ENCODE measurements at places on chromosomes 3 and 15.

- DNase-seq, result no peak
Measured at GRCh38 chr3:12613250-12613649, 50.7 kb downstream of the RAF1 start.

GRCh38 chr15:42605796-42606195 is 30.4 kb downstream of the STARD9 start:
- no peak for DNase-seq

GRCh38 chr3:123799544-123800361 is 84.4 kb downstream of the MYLK start:
- DNase-seq, result no peak

DNA sequence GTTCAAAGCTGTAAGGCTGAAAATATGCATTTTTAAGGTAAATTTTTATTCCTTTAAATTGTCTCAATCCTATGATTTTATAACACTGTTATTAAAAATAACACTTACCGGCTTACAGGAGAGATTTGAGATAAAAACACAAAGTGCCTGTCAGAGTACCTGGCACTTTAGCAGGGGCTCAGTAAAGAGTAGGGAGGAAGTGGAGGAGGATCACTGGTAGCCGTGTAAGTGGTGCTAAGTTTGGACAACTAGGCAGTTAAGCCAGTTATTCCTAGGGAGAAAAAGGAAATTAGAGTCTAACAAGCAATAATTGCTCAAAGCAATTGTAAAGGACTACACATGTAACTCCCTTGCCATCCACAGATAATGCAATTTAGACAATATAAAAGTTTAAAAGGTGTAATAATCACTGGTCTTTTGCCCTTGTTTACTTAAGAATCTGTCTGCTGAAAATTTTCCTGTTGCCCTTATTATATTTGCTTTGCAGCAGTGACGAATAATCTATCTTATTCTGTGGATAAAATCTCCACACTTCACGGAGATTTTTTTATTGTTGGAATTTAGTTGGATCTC is 204.8 kb downstream of the CDIN1 start:
- no peak for DNase-seq

DNA sequence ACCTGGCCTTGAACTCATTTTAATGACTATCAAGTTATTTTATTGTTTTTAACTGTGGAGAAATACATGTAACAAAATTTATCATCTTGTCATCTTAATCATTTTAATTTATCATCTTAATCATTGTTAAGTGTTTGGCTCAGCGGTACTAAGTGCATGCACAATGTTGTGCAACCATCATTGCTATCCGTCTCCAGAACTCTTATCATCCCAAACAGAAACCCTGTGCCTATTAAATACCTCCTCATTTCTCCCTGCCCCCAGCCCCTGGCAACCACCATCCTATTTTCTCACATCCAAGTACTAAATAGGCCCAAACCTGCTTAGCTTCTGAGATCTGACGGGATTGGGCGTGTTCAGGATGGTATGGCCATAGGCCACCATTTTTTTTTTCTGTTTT is 51.5 kb upstream of the UBP1 start:
- no peak for DNase-seq

GRCh38 chr3:148878095-148878494 is 13.0 kb downstream of the CPA3 start:
- DNase-seq, result no peak

DNA sequence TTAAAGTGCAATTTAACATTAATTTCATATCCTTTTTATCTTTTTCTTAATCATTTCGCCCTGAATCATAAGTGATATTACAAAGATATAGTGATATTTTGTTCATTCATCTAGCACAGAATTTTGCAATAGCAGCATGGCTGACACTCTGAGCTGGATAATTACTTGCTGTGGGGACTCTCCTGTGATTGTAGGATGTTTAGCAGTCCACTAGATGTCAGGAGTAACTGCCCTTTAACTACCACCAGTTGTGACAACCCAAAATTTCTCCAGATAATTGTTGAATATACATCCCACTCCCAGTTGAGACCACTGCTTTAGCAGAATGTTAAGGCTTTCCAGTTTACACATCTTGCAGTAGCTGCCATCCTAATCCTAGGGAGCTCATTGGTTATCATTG is 196.8 kb upstream of the MBNL1 start:
- no peak for DNase-seq

DNA sequence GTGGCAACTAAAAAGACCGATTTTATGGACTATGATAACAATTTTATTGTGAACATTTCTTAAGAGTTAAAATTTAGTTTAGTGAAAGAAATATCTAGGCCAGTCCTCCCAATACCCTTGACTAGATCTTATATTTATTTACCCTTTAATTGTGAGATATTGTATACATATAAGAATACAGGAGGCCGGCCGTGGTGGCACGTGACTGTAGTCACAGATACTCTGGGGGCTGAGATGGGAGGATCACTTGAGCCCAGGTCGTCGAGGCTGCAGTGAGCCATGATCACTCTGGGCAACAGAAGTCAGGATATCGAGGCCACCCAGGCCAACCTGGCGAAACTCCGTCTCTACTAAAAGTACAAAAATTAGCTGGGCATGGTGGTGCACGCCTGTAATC is 756 bp upstream of the RMDN3 start:
- no peak for DNase-seq

DNA sequence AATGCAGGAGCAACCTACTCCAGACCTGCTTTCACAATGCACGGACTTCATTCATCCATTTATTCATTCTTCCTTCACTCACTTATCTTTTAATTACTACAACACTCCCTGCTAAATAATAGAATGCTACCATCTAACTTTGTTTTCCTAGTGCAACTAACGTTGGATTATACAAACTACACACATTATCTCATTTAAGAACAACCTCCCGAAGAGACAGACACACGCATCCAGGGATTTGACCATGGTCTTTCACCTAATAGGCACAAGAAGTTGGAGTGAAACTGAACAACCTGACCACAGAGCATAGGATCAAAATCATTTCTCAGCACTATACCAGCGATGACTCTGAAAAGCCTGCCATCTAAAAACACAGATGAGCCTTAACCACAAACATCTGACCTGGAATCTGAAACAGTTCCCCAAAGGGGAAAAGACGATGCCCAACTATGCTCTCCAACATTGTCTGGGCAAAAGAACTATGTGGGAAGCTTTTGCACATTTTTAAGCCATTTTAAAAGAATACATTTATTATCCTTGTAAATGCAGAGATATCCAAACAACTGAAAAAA is 21.0 kb downstream of the ZNF385D start:
- no peak for DNase-seq

DNA sequence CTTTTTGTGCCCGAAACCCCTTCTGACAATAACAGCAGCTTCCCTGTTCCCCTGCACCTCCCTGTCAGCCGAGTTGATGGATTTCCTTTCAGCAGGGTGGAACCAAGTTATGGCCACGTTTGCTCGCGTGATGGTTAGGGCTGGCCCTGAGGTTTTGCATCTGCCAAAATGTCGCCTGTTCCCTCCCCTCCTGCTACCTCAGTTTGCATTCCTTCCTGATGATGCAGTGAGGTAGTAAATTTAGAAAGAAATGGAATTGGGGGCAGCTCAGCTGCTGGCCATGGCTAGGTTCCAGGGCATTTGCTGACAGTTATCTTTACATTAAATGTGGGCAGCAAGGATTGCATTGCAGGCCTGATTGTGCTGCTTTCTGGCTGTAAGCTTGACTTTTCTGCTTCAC is 13.2 kb downstream of the LIMD1 start:
- DNase-seq, result no peak

- no peak for DNase-seq
Measured at GRCh38 chr3:127211118-127212060, 18.5 kb downstream of the PRR23E start.

GRCh38 chr3:45277636-45278035 is 51.5 kb upstream of the TMEM158 start:
- DNase-seq, result no peak

GRCh38 chr15:40847223-40847961 is 3.5 kb downstream of the SPINT1 start:
- peak; percentile 62 for DNase-seq

- no peak for DNase-seq
Measured at GRCh38 chr3:133717424-133717823, 28.8 kb upstream of the TF start.

- DNase-seq, result no peak
Measured at GRCh38 chr15:41019174-41019573, 65.9 kb downstream of the CHAC1 start.

DNA sequence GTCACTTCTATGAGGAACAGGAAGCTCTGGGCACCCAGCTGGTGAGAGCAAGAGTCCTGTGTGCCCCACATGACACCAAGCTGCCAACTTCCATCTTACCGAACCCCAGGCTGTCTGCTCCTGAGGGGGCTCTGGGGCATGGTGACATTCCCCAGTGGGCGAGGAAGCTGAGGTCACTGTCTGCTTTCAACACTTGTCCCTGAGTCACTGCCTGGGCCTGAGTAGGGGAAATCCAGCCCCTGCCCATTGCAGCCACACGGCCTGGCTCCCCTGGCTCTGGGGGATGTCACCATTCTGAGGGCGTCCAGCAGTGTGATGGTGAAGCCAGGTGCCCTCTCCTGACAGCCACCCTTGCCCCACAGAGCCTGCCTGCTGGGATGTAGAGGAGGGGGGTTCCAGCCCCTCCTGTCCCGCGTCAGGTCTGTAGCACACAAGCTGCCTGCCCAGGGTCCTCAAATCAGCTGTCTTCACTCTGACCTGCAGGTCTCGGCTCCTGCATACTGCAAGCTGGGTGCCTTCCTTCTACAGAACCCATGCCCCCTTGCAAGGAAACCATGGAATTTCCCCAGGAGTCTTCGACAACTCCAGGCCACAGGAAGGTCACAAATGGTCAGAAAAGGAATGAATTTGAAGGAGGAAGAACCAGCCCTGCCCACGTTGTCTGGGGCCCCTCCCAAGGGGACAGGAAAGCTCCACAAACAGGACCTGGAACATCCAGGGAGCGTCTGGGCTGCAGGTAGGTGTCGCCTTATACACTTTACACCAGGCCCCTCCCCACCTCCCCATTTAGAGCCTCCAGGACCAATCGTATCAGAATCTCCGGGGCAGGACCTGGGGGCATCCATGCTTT is 69.9 kb upstream of the GATM start:
- DNase-seq, result peak; percentile 79

DNA sequence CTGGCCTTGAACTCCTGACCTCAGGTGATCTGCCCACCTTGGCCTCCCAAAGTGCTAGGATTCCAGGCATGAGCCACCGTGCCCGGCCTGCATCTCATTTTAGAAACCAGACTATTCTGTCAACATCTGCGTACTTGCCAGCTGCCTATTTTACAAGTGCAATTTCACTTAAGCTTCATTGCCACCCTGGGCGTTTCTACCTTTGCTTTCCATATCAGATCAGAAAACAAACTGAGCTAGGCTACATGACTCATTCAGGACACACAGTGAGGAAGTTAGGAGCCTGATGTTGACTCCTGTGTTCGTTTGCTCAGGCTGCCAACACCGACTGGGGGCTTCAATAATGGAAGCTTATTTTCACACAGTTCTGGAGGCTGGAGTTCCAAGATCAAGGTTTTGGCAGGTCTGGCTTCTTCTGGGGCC is 42.3 kb upstream of the KLHL25 start:
- no peak for DNase-seq

DNA sequence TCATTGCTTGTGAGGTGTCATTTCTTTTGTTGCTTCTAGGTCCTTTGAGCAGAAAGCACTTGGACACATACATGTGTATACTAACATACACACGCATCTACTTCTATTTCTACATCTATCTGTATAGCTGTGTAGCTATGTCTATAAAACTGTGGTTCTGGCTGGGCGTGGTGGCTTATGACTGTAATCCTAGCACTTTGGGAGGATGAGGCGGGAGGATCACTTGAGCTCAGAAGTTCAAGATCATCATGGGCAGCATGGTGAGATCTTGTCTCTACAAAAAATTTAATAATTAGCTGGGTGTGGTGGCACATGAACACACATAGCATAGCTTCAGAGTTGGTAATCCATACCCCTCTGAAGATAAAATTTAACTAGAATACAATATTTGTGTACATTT is 65.0 kb upstream of the MAGI1 start:
- no peak for DNase-seq

GRCh38 chr3:150920236-150920635 is 15.0 kb upstream of the MINDY4B start:
- DNase-seq, result no peak

DNA sequence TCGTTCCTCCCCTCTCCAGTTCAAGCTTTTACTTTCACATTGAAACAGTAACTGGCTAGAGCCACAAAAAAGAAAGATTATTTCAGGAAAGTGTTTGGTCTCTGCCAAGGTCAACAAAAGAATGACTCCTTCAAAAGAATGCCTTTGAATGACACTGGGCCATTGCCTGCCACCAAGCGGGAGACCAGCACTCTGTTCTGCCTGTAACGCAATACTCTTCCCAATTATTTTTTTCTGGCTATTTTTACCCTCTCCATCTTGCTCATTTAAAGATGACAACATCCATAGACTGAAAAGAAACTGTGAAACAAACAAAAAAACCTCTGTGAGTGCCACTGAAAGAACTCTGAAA is 37.3 kb downstream of the EHHADH start:
- DNase-seq, result no peak

DNA sequence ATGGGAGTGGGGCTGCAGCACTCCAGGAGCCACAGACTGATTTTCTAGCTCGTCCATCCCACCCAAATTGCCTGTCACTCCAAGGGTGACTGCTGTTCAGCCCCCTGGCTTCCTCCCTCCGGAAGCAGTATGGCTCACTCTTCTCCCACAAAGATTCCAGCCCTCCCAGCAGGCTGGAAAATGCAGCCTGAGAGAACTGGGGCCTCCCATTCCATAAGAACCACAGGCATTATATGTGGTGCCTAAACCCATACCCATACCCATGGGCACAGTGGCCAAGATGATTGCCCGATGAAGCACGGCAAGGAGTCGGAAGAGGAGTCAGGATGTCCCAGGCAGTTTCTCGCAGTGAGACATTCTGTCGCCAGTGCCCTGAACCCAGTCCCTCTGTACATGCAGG is 6.0 kb upstream of the VILL start:
- no peak for DNase-seq

GRCh38 chr3:113136071-113136470 is 75.3 kb upstream of the BOC start:
- no peak for DNase-seq

- DNase-seq, result no peak
Measured at GRCh38 chr15:56492236-56492635, 27.3 kb upstream of the MNS1 start.

- DNase-seq, result no peak
Measured at GRCh38 chr3:27939521-27939920, 217.4 kb upstream of the EOMES start.

DNA sequence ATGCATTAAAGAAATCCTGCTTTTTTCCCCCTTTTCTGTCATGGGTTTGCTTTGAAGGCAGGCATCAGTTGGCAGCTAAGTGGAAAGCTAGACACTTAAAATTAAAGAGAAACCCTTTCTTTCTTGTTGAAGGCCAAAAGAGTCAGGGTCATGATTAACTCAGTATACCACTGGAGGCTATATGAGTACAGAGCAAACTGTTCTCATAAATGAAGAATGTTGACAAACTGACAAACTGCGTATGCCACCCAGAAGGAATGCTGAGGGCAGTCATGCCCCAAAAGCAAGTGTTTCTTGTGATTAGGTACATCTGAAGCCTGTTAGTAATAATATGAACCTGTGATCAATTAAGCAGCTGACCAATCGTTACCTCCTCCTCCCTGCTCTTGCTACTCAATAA is 43.6 kb upstream of the COL6A6 start:
- no peak for DNase-seq

- no peak for DNase-seq
Measured at GRCh38 chr3:18778598-18778997, 353.5 kb upstream of the SATB1 start.

Data from CD4-positive, alpha-beta T cell treated with Interferon gamma for 1 hour (primary cell).